NCI-H1048 (cell line): ENCODE measurements at places on chromosomes 2 and 18.

- no peak for DNase-seq
These were observed 144.3 kb upstream of the ZFP36L2 start for GRCh38 chr2:43370705-43371104.

GRCh38 chr18:48023334-48024008 lies 93.0 kb upstream of the SMAD2 start:
- no peak for DNase-seq

DNA sequence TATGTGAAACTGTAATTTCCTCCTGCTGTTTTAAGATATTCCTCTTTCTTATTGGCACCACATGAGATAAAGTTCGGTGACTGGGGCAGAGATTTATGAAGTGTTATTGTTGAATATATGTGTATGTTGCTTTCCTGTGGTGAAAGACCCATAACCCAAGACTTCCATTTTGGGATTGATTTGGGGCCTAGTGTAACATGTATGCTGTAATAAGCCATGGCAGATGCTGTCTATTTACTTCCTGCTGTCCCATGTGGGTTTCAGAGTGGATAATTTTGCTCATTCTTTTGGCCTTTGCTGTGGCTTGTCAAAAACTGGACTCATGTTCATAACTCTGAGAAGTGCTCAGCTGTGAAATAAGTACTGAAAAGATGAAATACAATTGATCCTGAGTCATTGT lies 10.8 kb upstream of the MYO1B start:
- no peak for DNase-seq

DNA sequence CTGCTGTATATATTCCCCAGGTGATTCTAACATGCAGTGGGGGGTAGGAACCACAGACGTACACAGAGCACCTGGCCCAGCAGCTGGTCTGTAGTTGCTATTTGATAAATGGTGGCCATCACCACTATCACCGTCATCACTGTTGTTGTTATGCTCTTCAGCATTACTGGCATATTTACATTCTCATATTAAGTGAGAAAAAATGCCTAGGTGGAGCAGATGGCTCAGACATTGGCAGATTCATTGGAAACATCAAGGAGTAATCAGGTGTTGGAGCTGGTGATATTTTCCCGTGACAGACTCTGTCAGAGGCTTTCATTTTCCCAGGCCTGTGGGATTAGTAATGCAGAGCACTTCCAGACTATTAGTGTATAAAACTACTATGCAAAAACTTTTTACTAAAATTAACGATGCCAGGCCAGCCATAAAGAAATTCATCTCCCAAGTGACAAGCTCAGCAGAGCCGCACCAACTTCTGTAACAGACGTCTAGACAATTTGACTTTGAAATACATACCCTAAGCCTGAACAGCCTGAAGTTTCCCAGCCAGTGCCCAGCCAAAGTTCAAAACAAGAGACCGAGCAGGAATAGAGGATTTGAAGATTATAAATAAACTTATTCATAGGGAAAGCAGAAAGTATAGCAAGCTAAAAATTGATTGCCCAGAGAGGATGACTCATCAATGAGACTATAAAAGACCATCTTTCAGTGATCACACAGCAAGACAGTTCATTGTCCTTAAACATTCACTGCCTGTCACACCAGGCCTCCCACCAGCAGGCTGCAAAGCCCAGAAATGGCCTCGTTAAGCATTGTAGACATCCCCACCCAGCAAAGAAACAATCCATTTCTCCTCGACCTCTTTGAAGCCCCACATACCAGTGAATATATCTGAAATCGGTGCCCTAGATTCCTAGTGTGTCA lies 247.4 kb upstream of the CHAC2 start:
- DNase-seq, result no peak

- no peak for DNase-seq
These were observed 265.1 kb downstream of the HAUS1 start for GRCh38 chr18:46369323-46369722.

DNA sequence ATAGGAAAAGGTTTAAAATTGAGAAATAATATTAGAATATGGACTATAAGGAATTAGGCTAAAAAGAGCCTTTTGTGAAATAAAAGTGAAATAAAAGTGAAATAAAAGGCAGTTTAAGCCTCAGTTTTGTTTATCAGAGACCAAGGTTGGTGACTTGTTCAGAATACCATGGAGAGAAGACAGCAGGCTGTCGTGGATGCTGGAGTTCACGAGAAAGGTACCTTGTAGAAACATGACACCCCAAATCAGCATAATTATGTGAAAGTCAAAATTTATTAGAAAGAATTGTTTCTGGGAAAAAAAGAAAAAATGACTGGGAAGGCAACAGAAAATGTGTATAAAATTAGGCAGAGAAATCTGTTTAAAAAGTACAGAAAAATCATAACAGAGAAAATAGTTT lies 46.5 kb upstream of the SPAG16 start:
- DNase-seq, result no peak

- DNase-seq, result no peak
These were observed 389.5 kb upstream of the NRP2 start for GRCh38 chr2:205292665-205293295.
